Hepatic stellate cell (primary cell): ENCODE measurements at places on chromosomes 16 and 17.
A peak's percentile ranks its signal among the peaks of the same experiment; 100 is the strongest.

- no peak for DNase-seq
Measured at GRCh38 chr16:27722892-27723450, 173.0 kb downstream of the KATNIP start.

DNA sequence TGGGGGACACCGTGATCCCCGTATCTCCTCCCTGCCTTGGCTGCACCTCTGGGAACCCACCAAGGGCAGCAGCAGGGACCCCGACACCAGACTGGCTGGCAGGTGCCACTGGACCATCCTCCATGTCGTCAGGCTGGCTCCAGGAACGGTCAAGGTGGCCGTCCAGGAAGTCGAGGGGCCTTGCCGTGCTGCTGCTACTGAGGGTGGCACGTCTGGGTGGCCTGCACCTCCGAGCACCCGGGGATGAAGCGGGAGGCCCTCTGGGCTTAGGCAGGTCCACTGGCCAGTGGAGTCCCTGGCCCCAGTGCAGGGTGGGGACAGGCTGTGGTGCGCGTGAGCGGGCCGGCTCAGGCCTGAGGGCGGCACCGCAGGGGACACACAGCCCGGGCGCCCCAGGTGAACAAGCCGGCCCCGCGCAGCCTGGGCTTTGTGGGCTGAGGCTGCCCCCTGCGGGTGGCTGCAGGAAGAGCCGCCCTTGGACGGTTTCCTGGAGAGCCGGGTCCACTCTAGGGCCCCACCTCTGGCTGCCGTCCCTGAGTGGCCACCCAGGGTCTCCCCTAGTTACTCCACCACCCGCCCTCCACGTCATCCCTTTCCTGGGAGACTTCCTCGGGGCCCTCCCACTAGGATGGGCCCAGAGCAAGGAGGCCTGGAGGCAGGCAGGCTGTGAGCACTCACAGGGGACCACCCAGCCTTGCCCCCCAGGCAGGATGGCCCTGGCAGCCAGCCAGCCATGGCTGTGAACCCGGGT lies 42.8 kb upstream of the ZC3H18 start:
- peak; percentile 82 for DNase-seq

DNA sequence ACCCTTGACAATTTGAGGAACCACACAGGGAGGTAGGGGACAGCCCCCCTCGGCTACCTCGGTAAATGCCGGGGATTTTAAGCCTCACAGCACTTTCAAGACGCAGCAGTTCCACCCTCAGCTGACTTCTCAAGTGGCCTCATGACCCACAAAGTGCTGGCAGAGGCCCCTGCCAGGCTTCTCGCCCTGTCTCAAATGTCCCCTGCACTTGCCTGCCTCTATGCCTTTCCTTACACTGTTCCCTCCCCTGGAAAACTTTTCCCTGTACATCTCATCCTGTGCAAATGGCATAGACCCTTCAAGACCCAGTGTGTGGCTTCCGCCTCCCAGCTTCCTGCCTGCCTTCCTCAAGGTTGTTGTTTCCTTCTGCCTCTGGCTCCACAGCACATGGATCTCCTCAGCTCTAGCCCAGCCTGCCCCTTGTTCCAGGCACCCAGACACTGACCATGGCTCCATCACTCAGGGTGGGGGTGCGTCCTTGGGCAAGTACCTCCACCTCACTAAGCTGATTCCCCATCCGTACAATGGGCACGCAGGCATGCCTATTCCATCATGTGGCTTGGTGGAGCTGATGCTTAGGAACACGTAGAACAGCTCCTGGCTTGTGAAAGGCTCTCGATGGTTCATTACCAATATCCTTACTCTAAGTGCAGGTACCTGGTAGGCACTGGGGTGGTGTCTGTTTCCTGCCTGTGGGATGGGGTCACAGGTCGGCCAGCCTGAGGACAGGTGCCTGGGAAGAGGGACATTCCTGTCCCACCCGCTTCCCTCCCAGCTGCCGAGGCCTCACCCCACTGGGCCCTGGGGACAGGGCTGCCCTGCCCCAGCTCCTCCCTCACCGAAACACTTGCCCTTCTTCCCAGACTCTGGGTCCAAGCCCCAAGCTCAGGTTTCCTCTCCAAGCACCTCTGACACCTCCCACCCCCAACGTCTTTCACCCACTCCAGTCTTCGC lies 24.0 kb downstream of the MMP15 start:
- DNase-seq, result no peak

GRCh38 chr16:86252596-86252995 lies 257.7 kb upstream of the FOXF1 start:
- peak; percentile 41 for DNase-seq

DNA sequence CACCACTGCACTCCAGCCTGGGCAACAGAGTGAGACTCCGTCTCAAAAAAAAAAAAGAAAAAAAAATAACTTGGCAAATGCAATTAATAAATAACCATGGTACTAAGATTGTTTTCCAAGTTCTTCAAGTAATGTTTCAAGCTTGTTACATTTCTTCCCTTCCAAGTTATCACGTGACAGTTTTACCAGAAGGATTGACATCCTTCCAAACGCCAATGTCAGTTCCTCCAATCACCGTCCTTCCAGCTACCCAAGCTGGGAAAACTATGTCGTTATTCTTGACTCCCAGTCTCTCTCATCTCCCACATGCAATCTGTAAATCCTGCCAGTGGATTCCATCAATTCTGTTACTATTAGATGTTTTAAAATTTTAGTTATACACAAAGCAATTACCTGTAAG lies 3.9 kb upstream of the PHAF1 start:
- DNase-seq, result no peak

DNA sequence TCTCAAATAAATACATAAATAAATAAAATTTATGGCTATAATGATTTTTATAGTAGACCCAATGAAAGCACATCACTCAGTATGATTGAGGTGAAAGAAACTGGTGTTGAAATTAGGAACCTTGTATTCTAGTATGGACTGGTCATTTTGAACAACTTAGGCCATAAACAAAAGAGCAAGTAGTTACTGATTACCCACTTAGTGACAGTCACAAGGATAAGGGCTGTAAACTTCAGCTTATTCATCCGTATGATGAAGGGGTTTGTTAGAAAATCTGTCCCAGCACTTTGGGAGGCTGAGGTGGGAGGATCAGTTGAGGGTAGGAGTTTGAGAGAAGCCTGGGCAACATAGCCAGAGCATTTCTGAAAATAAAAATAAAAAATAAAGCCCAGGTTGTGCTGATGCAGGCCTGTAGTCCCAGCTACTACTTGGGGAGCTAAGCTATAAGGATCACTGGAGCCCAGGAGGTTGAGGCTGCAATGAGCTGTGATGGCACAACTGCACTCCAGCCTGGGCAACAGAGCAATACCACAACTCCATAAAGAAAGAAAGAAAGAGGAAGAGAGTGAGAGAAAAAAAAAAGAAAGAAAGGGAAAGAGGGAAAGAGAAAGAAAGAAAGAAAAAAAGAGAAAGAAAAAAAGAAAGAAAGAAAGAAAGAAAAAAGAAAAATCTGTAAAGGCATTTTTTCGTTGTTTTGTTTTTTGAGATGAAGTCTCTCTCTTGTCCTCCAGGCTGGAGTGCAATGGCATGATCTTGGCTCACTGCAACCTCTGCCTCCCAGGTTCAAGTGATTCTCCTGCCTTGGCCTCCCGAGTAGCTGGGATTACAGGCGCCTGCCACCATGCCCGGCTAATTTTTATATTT lies 4.2 kb upstream of the SPAG9 start:
- DNase-seq, result no peak

- DNase-seq, result no peak
Measured at GRCh38 chr16:72895951-72896350, 152.0 kb downstream of the ZFHX3 start.

GRCh38 chr17:61467416-61468262 lies 15.4 kb downstream of the TBX4 start:
- DNase-seq, result peak; percentile 59

DNA sequence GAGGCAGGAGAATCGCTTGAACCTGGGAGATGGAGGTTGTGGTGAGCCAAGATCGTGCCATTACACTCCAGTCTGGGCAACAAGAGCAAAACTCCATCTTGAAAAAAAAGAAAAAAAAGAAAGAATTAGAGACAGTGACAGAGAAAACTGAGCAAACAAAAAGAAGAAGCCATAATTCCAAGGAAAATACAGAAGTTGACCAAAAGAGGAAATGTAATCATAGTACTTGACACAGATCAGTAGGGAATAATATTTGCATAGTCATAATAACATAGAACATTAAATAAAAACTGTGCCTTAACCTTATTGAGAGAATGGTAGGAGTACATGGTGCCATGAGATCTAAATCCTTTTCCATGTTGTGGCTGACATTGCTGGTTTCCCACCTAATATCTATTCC lies 14.7 kb upstream of the USP31 start:
- no peak for DNase-seq

DNA sequence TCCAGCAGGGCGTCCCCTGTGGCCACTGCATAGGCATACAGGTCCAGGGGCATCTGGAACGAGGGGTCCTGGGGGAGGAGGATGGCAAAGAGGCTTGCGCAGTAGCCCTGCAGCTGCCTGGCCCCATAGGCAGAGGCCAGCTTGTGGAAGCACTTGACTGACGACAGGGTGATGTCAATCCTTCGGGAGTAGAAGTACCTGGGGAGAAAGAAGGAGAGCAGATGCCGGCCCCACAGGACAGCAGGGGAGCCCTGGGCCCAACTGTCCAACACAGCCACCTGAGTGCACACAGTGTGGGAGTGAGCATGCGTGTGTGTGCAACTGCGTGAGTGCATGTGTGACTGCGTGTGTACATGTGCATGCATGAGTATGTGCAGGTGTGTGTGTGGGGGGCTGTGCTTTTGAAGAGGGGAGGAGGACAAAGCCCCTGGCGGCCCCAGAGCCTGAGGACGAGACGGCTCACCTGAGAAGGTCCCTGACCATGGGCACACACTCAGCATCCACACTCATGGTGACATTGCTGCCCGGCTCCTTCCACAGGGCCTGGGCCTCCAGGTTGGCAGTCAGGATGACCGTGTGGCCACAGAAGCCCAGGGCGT lies 7.1 kb downstream of the LGALS3BP start:
- DNase-seq, result no peak
